Astrocyte of the cerebellum (primary cell): ENCODE measurements at places on chromosomes 6 and 20.

- DNase-seq: no peak
Observed at GRCh38 chr20:15476186-15476585, 1097.1 kb downstream of the KIF16B start.

- DNase-seq: no peak
Observed at GRCh38 chr20:30419466-30419865, 838.0 kb upstream of the DEFB115 start.

DNA sequence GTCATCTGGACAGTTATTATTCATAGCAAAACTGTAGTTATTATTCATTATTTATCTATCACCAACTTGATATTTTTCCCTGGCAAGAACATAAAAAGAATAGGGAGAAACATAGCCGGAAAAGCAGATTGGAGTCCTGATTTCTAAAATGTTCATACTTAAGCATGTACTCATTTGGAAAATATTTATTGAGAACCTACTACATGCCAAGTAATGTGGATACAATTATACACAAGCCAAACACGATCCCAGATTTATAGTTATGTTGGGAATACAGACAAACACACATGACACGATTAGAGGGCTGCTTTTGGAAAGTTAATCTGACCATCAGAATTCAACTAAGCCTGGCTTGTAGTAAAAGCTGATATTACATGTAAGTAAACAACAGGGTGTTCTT lies 30.7 kb downstream of the ARHGAP18 start:
- no peak for DNase-seq

DNA sequence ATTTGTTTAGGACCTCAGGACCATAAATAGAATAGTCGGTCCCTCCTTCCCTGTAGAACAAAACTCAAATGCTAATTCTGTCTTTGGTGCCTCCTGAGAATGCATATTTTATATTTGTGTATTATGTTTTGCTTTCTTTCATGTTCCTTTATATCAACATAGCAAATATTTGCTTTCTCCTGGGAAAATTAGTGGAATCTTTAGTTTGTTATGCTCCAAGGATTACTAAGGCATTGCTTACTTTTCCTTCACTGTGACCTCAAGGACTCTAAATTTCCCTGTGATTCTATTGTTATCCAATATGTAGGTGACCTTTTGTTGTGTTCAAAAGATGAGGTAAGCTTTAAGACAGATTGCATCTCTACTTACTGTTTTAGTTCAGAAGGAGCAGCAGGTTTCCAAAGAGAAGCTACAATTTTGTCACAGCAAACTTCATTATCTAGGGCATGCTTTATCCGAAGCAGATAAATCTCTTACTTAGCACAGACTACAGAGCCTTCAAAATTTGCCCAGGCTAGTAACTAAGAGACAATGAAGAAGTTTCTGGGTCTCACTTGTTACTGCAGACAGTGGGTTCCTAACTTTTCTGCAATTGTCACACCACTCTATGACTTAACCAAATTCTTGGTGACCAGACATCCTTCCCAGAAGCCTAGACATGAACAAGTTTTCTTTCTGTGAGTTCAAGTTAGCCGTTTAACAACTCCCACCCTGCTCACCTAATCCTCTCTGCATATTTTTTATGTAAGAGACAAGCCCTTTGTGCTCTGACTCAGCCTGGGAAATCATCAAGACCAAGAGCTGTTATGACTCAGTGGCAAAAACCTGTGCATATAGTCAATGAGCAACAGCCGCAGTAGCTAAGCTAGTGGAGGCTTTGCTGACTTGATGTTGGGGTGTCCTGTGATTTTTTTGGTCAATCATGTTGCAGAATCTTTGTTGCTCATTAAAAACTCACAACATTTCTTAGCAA lies 378.8 kb downstream of the QKI start:
- DNase-seq: peak; percentile 34

DNA sequence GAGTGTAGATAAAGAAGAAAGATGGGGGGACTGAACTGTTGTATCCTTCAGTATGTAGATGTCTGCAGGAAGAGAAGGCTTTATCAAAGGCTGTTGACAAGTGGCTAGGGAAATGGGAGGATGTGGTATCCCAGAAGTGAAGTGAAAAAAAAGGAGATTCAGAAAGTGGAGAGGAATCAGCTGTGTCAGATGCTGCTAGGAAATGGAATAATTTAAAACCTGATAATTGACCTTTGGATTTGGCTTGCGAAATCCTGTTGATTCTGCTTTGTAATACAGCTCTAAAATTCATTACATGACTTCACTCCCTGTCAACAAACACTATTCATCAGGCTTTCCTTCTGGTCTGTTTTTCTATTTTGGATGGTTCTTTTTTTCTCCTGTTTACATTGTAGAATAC lies 41.7 kb downstream of the PHF3 start:
- DNase-seq: no peak

GRCh38 chr6:158803733-158804143 lies 15.4 kb downstream of the EZR start:
- no peak for DNase-seq

GRCh38 chr20:63890201-63890576 lies 4.7 kb upstream of the DNAJC5 start:
- DNase-seq: no peak

GRCh38 chr6:31472259-31472658 lies 25.7 kb upstream of the MICB start:
- no peak for DNase-seq

- DNase-seq: no peak
Observed at GRCh38 chr20:23240519-23240918, 110.1 kb upstream of the NXT1 start.

DNA sequence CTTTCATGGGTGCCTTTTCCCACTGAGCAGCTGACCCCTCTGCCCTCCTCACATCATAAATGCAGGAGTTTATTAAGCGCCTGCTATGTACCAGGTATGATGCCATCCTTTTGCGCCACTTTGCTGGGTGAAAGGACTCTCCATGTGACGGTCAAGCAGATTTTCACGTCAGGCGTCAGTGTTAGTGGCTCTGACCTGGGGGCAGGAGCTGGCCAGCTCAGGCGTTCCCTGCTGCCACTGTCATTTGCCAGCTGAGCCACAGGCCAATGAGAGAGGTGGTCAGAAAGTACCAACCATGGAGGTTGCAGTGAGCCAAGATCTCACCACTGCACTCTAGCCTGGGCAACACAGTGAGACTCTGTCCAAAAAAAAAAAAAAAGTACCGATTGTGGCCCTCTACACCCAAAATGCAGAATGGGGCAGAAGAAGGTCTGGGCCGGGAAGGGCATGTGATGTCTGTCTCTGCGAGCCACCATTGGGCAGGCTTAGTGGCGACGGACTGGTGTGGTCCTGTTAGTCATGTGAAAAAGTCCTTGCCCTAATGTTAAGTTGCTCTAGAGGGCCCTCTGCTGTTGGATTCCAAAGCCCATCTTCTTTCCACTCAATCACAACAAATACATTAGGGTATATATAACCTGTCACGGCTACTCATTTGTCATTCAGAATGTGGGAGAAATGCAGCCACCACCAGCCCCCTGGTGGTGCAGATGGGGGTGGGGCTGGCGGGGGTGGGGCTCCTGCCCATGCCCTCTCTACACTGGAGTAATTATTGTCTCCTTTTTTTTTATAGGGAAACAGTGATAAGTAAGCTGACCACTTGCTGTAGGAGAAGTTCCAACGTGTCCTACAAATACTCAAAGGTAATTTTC lies 18.4 kb upstream of the SLC22A1 start:
- DNase-seq: no peak

- DNase-seq: no peak
Observed at GRCh38 chr20:62978561-62978943, 26.0 kb downstream of the SLC17A9 start.

DNA sequence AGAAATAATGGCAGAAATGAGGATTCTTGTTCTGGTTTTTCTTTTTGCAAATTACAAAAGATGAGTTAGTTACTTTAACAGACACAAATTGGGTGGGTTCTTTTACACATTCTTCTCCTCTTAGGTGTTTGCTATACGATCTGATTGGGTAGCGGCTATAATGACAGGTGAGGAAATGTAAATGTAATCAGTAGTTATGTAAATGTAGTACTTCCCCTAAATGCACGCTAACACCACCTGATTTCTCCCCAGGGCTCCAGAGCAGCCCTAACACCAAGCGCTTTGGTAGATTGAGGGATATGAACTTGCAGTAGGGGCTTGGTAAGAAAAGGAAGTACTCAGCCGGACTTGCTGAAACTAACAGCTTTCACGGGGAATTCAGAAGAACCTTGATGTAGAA lies 499.4 kb upstream of the NOX3 start:
- no peak for DNase-seq
